NCI-H774 (cell line): ENCODE measurements at places on chromosomes 6 and 20.

GRCh38 chr6:163860287-163861081, 446.0 kb downstream of the QKI start:
- no peak for DNase-seq

DNA sequence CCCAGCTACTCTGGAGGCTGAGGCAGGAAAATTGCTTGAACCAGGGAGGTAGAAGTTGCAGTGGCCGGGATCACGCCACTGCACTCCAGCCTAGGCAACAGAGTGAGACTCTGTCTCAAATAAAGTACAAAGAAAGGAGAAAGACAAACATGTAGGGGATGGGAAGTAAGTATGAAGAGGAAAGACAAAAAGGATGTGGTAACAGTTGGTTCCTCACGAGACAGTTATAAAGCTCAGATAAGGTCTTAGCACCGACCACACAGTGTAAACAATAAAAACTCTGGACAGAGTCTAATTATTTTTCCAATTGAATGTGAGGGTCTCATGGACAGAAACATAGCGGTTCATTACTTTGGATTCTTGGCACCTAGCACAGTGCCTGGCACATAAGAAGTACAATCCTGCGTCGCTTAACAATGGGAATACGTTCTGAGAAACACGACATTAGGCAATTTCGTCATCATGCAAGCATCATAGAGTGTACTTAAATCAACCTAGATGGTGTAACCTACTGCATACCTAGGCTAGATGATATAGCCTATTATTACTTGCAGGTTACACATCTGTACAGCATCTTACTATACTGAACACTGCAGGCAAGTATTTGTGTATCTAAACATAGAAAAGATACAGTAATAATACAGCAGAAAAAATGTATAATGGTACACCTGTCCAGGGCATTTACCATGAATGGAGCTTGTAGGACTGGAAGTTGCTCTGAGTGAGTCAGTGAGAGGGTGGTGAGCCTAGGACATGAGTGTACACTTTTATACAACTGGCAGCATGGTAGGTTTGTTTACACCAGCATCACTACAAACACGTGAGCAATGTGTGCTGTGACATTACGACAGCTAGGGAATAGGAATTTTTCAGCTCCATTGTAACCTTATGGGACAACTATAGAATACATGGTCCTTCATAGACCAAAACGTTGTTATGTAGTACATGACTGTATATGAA, 38.2 kb downstream of the MBOAT1 start:
- DNase-seq = no peak

DNA sequence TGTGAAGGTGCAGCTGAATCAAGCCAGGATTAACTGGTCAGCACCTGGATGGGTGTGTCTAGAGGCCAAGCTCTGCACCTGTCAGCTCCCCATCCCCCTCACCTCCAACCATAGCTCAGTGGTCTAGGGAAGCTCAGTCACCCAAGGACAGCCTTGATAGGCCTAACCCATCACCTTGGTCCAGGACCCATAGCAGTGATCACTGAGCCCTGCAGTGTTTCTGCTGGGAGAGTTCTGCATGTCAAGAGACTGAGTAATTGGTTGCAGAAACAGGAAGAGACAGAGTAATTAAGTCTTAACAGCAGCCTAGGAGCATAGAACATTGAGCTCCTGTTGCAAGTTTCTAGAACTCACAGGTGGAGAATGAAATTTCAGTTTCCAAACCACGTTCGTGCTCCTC, 18.7 kb upstream of the RALGAPB start:
- DNase-seq = no peak

DNA sequence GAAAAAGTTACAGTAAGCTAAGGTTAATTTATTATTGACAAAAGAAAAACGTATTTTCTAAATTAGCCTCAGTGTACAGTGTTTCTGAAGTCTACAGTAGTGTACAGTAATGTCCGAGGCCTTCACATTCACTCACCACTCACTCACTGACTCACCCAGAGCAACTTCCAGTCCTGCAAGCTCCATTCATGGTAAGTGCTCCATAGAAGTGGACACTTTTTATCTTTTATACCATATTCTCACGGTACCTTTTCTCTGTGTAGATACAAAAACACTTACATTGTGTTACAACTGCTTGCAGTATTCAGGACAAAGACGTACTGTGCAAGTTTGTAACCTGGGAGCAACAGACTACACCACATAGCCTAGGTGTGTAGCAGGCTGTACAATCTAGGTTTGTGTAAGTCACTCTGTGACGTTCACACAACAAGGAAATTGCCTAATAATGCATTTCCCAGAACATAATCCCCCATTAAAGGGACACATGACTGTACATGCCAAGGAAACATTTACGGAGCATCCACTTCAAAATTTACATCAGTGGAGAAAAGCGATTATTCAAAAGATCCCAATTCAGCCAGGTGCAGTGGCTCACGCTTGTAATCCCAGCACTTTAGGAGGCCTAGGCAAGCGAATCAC, 133.4 kb downstream of the BANF2 start:
- DNase-seq = no peak

GRCh38 chr6:16043171-16044135, 85.4 kb upstream of the MYLIP start:
- no peak for DNase-seq

DNA sequence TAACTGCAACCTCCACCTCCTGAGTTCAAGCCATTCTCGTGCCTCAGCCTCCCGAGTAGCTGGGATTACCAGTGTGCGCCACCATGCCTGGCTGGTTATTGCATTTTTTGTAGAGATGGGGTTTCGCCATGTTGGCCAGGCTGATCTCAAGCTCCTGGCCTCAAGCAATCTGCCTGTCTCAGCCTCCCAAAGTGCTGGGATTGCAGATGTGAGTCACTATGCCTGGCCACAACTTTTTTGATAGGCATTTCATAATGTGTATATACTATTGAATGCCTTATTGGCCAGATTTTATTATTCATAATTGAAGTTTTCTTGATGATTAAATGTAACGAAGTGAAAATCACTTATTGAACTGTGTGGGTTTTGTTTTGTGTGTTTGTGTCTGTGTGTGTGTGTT, 27.9 kb downstream of the FIG4 start:
- DNase-seq = no peak

DNA sequence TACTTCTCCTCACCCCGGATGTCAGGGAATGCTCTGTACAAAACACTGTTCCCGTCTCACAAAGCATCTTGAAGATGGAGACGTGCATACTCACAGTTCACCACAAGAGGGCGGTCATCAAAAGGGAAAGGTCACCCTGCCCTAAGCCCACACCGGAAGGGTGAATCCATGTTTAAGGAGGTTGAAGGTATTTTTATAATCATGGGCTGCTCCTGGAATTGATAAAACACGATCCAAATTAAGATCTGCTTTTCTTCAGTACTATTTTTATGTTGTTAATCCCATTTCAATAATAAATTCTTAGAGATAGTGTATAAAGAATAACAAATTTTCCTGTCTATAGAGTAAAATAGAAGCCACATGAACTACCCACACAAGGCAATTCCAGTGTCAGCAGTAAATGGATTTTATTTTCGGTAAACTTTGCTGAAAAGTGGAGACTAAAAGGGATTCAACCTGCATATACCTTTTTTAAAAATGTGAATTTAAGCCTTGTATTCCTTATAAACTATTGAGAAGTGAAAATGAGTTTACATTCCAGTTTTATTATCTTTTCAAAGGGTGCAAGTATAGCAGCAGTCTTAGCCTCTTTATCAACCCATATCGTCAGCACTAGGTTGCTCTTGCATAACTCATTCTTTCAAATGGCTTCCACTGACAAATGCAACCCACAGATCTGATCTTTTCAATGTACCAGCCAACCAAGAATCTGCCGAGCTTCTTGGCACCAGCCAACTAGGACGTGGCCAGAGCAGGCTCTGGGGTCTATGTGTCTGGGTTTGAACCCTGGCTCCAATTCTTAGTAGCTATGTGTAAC, 79.7 kb upstream of the MBOAT1 start:
- DNase-seq = peak; percentile 46

- no peak for DNase-seq
Observed at GRCh38 chr20:25025986-25026605, 31.8 kb downstream of the ACSS1 start.

DNA sequence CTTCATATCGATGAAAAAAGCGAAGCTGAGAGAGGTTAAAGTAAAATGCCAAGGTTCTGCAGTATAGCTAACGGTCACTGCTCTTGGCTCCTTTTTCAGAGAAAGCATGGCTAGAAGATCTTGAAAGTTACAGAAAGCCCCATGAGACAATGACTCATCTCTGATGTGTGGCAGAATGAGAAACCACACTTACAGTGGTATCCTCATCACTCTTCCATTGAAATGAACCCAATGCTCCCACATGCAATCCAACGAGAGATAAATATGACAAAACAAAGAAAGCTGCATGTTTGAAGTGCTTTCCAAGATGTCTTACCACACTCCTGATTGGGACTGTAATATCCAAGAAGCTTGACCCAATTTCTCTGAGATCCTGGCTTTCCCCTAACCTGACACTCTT, 694.9 kb downstream of the PRKN start:
- no peak for DNase-seq

DNA sequence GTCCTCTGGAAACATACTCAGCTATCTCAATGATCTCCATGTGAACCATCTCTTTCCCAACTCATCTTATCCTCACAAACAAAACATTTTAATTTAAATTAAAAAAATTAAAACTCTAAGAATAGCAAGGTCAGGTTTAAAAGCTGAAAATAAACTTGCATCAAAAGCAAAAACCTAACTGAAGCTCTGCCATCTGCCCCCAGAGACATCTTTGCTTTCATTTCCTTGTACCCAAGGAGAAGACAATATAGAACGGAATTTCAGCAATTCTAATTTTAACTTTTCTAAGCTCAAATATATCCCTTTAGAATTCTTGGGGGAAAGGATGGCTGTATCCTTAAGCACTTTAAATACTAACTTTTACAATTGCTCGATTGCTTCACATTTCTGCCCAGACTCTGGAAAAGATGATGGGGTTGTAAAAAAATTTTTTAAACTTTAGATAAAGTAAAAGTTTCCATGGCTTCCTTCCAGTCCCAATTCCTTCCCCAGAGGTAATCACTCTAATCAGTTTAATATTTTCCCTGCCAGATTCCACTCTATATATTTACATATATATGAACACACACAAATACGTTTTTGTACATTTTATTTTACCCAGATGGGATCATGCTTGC, 69.2 kb upstream of the SMIM29 start:
- no peak for DNase-seq

GRCh38 chr6:28643017-28643740, 117.5 kb downstream of the GPX5 start:
- DNase-seq = peak; percentile 32

GRCh38 chr20:18647777-18648176, 59.9 kb downstream of the DTD1 start:
- no peak for DNase-seq

DNA sequence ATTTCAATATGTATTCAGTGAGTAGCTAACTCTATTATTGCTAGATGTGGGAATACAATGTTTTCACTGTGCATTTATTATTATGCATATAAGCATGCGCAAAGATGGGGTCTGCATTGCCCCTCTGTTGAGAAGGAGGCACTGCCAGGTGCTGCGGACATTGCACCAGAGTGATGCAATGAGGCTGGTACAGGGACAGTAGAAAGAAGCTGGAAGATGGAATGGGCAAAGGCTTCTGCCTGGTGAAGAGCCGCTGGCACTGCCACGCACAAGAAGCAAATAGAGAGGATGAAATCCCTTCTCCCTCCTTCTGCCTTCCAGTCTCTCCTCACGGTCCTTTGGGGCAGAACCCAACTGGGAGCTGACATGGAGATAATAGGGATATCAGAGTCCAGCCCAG, 154.5 kb upstream of the TNFAIP3 start:
- DNase-seq = no peak

DNA sequence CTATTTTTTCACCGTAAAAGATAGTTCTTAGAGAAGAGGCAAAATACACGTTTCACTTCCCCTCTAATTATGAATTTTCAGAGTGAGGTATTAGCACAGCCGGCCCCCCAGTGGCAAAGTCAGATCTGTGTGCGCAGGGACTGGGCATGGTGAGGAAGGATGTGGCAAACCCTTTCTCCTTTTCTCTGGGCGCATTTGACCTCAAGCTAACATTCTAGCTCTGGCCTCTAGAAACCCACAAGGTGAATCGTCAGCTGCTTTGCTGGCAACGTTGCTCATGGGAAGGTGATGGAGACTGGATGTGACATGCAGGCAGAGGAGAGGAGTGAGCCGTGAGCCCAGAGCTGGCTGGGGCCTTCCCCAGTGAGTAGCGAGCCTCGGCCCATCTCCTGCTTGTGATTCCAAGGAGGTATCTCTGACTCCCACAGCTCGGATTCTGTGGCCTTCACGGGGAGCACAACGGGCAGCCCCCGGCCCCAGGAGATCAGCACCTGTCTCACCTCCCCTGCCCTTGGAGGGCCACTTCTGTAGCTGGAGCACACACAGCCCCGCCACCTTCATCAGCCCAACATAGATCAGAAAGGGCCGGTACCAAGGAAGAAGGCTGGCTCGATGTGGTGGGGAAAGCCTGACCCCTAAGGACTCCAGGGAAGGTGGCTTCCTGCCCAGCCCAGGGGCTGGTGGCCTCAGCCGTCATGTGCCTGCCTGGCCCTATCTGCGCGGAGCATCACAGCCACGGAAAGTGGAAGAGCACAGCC, 152.8 kb downstream of the TAF4 start:
- no peak for DNase-seq

DNA sequence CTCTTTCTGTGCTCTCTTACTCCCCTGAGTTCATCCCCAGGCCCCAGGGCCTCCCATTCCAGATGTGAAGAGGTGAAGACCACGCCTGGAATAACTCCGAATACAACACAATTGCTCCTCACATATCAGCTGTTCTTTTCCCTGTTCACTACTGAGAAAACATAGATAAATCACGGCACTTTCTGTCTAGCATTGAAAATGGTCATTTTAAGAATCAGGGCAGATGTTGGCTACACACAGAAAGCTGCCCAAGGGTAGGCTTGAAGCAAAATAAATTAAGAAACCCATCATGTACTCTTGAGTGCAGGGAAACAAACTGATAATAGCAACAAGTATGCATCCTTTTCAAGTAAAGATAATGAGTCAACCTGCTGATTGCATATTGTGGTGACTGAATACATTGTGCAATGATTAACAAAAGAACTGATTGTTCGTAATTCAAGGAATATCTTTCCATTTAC, 382.5 kb downstream of the PRKN start:
- no peak for DNase-seq

GRCh38 chr20:62636446-62636845, 5.9 kb upstream of the SLCO4A1 start:
- no peak for DNase-seq

DNA sequence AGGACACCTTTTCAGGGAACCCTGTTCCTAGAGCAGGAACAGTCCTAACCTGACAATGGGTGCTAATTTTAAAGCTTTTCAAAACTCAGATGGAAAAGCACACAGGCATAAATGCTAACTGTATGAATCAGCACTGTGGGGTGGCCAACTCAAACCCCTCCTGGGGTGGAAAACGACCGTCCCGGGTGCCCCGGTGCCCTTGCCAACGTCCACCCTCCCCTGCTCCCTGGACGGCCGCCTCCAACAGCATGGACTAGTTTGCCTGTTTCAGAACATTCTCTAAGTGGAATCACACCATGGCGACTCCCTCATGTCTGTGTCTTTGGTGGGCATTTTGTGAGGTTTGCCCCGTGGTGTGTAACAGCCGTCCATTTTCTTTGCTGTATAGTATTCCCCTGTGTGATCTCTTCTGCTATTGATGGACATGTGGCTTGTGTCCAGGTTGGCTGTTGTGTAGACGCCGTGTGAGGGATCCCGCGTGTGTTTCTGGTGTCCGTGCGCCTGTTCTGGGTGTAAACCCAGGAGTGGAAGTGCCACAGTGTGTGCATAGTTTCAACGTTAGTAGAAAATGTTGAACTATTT, 5.8 kb downstream of the COL20A1 start:
- DNase-seq = no peak
